ENCODE measurements at places on chromosomes 1 and 21.

- DNase-seq: no peak
These were observed 81.4 kb downstream of the CHRM3 start for GRCh38 chr1:239467730-239468129.

DNA sequence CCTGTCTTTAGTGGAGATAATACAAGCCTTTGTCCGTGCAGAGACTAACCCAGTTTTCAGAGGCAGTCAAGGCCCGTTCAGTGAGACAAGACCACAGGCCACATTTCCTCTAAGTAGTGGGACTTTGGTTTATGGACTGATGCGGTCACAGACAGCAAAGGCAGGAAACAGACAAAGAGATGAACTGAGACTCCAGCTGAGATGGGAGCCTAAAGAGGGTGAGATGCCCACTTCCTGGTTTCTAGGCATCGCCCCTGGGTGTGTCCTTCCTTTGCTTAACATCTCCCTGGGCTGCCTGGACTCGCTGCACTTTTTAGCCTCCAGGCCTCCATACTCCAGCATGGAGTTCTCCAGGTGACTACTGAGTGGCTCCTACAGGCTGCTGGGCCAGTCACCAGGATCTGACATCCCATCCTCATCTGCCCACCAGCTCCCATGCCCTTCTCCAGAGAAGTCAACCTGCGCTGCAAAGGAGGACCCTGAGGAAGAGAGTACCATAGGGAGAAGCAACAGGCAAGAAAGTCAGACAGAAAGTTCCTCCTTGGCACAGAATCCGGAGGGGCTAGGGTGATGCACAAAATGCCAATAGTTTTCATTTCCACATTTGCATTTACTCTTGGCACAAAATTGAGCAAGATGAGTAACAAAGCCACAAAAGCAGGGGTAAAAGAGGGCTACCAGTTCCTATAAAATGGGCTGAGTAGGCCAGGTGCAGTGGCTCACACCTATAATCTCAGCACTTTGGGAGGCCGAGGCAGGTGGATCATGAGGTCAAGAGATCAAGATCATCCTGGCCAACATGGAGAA, 15.1 kb downstream of the THEMIS2 start:
- no peak for DNase-seq

GRCh38 chr21:29338256-29338655, 39.5 kb downstream of the BACH1 start:
- DNase-seq: no peak

DNA sequence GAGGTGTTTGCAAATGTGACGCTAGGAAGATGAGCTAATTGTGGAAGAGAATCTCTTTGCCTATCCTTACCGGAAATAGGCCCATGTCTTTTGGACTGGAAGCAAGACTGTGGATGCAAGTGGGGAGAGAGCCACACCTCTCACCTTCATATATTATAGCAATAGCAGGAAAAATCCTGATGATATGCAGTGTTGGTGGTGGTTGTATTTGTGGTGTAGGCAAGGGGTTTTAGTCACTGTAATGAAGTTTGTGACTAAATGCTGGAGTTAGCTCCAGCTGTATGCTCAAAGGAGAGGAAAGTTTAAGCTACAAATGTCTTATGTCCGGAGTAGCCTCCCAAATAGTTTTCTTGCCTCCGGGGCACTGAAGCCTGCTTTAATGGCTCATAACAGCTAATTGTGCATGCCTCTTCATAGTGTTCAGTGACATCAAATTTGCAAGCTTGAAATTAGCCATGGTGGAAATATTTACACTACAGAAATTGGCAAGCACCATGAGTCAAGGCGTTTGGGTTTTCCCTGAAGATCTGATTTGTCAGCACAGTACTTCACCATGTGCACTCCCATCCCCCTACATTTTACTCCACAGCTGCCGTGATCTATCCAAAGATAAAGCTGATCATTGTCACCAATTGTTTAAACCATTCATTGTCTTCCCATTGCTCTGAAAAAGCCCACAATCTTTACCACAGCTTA, 102.6 kb upstream of the ZNF644 start:
- no peak for DNase-seq

GRCh38 chr1:7366286-7366954, 404.7 kb upstream of the VAMP3 start:
- peak; percentile 86 for DNase-seq
